AG09319 (cell line): ENCODE measurements at places on chromosomes 4 and X.

DNA sequence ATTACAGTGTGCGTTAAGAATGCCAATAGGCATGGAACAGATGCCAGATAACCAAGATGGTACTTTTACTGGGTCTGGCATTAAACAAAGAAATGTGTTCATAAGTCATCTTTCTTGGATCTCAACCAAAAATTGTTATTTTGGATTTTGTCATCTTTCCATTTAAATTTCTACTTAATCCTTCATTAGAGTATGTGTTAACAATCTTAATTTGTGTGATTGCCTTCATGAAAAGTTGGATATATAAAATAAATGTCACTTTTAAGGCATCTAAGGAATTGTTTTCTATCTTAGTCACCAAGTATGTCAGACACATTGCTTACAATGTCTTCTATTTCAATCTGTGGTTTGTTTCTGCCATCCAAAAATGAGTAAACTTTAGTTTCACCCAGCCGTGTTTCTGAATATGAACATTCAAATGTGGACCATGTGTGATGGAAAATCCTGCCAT lies 87.5 kb downstream of the PALLD start:
- peak; percentile 27 for DNase-seq

DNA sequence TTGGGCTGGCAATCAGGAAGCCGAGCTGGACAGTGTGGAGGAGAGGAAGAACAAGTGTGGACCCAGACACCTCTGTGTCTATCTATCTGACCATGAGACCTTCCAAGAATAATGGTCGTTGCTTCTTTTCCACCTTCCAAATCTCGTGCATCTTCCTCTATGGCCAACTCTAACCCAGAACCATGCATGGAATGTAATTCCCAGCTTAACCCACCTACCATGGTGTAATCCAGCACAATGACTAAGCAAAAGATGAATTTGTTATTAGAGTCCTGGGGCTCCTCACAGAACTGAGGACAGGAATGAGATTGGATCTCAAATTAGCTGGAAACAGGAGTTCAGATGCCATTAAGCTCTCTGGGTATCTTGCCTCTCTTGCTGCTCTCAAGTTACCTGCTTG lies 17.4 kb upstream of the TMEM184C start:
- peak; percentile 12 for DNase-seq

GRCh38 chr4:158211222-158211621 lies 936 bp downstream of the TMEM144 start:
- no peak for DNase-seq

DNA sequence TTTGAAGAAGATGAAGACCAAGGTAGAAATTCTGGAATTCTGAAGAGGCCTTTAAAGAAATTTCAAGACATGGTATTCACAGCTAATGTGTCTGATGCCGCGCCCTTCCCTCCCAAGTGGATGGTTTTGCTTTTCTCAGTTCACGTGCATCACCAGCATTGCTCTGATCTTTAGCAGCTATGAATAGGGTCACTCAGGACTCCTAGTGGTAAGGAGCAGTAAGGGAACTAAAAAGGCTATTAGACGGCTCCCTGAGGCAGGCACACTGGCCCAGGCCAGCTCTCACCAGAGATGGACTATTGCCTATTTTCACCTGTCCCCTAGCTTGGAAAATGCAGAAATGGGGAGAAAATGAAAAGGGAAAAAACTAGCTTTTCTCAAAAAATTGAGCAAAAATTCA lies 447.5 kb upstream of the RASGEF1B start:
- DNase-seq = no peak

DNA sequence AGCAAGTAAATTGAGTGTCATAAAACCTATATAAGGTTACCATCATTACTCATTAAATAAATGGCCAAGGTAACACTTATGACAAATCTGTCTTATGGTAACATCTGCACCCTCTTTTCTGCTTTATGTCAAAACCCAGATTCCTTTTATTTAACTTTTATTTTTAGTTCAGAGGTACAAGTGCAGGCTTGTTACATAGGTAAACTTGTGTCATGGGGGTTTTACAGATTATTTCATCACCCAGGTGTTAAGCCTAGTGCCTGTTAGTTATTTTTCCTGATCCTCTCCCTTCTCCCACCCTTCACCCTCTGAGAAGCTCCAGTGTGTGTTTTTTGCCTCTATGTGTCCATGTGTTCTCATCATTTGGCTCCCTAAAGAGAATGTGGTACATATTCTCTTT lies 930.7 kb downstream of the CCSER1 start:
- DNase-seq = no peak

DNA sequence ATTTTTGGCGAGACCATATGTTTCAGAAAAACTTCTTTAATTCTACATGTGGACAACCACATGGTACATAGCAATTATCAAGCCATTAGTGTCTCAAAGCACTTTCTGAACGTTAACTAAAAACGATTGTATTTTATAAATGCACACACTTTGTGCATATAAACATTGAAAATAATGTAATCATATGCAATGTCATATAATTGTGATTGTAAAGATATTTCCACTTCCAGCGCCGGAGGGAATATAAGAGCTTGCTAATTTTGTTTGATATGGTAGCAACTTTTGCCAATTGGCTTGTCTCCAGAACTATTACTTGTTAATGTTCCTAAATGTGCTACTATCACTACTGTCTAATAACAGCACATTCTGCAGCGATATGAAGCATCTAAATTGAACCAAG lies 162.3 kb upstream of the SMIM31 start:
- DNase-seq = no peak

- no peak for DNase-seq
Measured at GRCh38 chrX:20130357-20130756, 11.3 kb downstream of the EIF1AX start.

- no peak for DNase-seq
Measured at GRCh38 chr4:3529363-3529762, 2.9 kb downstream of the LRPAP1 start.

DNA sequence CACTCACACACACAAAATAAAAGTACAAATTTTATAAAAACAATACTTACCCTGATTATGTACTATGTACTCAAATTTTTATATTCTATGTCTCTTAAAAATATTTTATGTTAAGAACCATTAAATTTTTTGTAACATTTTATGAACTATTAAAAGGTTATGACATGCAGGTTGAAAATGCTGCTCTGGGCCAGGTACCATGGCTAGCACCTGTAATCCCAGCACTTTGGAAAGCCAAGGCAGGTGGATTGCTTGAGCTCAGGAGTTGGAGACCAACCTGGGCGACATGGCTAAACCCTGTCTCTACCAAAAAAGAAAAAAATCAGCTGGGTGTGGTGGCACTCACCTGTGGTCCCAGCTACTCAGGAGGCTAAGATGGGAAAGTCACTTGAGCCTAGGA lies 29.4 kb upstream of the SPINK2 start:
- no peak for DNase-seq

GRCh38 chrX:5031792-5032191 lies 1196.9 kb downstream of the NLGN4X start:
- DNase-seq = no peak

- DNase-seq = no peak
Measured at GRCh38 chr4:177511611-177512010, 69.4 kb upstream of the AGA start.

GRCh38 chr4:184958127-184958922 lies 60.0 kb upstream of the HELT start:
- DNase-seq = no peak

GRCh38 chrX:96424007-96424406 lies 260.6 kb upstream of the DIAPH2 start:
- no peak for DNase-seq

- peak; percentile 3 for DNase-seq
Measured at GRCh38 chr4:174631901-174632758, 109.8 kb upstream of the HPGD start.

DNA sequence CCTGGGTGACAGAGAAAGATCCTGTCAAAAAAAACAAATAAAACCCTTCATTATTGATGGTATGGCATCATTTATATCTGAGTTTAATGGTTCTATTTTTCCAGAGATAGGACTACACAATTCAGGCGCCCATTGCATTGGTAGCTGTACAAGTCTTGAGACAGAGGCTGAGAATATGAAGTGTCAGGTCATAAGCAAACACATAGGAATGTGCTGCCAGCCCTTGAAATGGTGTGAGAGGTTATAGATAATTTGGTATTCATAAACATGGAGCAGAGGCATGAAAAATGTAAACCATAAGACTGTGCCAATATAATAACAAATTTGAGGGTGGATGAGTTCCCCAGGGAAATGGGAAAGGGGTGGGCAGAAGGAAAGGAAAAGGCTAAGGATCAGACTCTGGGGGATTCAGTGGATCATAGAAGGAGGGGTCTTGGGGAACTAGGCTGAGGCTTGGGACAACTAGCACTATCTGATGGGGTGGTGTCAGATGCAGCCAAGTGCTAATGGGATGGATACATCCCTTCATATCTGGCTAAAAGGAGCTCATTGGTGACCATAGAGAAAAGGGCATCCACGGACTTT lies 50.8 kb downstream of the MAOA start:
- DNase-seq = no peak

- no peak for DNase-seq
Measured at GRCh38 chr4:98470831-98471230, 187.6 kb downstream of the TSPAN5 start.

DNA sequence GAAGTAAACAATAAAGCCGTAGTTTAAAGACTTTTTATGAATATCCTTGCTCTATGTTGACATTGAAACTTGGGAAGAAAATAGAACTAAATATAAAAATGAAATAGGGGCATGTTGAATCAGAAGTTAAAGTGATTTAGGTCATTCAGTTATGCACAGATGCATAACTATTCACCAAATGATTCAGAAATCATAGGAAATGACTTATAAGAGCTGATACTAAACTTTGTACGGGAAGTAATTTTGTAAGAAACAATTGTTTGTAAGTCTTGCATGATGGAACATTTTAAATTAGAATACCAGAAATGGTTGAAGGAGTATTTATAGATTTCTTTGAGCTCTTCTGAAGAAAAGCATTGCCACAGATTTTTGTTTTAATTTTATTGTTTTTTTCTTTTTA lies 246.5 kb downstream of the CPE start:
- no peak for DNase-seq

- no peak for DNase-seq
Measured at GRCh38 chr4:140839888-140840790, 84.0 kb upstream of the TBC1D9 start.

DNA sequence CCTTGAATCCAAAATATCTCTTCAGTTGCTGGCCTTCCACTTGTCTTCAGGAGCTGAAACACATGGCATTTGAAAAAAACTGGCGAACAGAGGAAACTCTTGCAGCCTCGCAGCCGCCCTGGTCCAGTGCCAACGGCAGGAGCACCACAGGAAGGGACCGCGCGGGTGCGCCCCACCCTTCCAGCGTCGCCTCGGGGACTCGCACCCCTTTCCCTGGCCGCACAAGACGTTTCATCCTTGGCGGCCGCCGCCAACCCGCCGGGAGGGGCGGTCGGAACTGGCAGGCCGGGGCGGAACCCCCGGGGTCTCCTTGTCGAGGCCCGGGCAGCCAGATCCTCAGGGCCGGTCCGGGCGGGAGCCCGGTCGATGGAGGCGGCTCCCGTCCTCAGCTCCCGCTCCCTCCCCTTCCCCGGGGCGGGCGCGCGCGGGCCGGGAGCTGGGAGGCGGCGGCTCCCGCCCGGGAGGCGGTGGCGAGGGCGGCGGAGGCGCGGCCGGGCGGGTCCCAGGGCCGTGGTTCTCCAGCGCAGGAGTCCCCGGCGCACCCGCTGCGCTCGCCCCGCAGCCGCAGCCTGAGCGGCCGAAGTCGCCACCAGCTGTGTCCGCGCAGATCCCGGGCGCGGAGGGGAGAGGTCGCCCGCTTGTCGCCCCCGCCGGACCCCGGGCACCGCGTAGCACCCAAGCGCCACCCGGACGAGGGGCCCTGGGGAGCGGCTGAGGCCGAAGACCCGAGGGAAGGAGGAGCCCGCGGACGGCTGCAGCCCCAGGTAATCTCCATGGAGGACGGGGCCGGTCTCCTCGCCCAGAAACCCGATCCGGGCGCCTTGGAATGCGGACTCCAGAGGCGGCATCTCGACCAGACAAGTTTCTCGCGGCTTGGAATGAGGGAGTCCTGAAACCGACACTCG lies 886 bp upstream of the NDST3 start:
- no peak for DNase-seq

GRCh38 chr4:61200916-61201526 lies 895 bp downstream of the ADGRL3 start:
- no peak for DNase-seq
